ENCODE measurements at places on chromosomes 5 and 9.

DNA sequence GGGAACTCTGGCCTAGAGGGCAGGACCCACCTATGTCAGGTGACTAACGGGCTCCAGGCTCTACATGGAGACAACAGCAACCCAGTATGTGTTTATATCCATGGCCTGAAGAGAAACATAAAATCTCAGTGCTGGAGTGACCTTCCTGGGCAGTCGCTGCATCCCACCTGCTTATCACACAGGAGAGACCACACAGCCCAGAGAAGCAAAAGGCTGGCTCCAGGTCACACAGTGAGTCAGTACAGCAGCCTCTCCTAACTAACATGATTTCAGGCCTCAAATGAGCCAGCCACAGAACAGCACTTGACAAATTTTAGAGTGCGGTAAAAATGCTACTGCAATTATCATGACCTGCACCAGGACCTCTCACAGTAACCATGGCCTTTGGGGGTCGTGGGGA, 54.0 kb upstream of the TGFBR1 start:
- no peak for DNase-seq

GRCh38 chr5:132270335-132270665, 12.8 kb downstream of the PDLIM4 start:
- no peak for DNase-seq

DNA sequence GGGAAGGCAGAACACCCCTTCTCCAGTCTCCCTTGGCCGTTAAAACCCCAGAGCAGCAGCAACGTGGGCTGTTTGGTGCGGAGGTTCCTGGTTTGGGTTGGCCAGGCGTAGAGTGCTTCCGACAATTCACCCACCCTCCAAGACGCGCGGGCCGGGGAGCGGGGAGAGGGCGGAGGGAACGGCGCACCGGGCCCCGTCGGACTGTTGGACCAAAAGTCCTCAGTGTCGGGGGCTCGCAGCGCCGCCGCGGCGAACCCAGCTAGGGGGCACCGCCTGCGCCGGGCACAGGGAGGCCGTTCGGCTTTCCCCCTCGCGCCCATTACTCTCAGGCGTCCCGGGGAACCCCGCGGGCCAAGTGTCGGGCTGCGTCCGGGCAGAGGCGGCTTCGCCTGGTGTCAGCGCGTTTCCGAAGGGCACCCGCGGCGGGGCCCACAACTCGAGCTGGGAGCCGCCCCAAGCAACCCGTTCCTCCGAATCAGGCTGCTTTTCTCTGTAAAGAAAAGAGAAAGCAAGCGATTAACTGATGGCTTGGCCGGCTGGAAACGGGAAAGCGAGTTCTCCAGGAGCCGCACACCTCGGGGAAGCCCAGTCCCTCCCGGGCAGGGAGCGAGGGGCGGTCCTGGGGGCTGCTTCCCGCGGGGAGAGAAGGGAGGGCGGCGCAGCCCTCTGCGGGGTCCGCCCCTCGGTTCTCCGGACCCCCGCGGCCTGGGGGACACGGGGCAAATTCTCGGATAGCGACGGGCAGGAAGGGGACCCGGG, 145.5 kb downstream of the ERCC6L2 start:
- peak; percentile 23 for DNase-seq

- no peak for DNase-seq
Observed at GRCh38 chr5:144468571-144468970, 297.9 kb downstream of the KCTD16 start.

DNA sequence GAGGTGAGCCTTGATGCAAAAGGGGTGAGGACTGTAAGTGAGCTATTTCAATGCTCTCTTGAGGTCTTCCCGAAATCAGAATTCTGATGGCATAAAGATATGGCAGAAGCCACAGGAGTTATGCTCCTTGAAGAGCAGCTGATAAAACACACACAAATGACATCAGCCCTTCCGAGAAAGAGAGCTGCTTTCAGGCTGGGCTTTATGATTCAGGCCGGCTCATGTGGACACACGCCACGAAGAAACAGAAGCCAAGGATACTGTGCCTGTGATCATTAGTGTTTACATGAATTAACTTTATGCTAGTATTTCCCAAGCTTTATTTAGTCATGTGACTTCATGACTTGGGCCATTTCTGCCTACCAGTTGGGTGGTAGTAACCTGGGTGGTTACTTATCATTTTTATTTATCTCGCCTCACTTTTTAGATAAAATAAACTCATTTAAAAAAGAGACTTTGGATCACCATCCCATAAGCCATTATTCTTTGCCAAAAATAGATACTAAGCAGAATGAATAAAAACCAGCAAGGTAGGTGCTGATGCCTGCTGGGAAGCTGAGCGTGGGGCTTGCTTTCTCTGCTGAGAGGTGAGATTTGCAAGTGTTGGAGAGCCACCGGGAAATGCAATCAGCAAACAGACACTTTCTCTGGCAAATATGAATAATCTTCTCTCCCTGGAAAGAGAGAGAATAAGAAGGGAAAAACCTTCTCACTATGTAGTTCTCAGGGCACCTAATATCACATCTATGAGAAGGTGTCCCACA, 73.0 kb upstream of the SLC25A51 start:
- DNase-seq, result no peak

GRCh38 chr5:140248414-140248813, 54.5 kb downstream of the PFDN1 start:
- DNase-seq, result no peak

- no peak for DNase-seq
Observed at GRCh38 chr9:136140966-136141365, 22.3 kb upstream of the TMEM250 start.

DNA sequence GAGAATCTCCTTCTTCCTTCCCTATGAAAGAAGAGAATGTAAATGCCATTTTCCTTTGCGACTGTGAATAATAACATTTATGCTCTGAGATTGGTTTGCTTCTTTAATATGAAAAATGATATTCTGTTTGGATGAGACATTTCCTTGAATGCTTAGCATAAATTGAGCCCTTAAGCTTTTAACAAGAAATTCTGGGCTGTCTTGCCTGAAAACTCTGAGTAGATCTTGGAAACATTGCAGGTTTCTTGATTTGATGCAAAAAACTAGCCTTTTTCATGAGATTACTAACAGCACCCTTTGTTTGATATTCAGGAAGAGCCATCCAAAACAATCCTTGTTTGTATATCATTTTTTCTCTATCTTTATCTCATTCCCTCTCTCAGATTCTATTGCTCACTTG, 272.5 kb downstream of the TMEM38B start:
- DNase-seq, result no peak

GRCh38 chr5:158773161-158773560, 326.6 kb downstream of the EBF1 start:
- DNase-seq, result no peak

DNA sequence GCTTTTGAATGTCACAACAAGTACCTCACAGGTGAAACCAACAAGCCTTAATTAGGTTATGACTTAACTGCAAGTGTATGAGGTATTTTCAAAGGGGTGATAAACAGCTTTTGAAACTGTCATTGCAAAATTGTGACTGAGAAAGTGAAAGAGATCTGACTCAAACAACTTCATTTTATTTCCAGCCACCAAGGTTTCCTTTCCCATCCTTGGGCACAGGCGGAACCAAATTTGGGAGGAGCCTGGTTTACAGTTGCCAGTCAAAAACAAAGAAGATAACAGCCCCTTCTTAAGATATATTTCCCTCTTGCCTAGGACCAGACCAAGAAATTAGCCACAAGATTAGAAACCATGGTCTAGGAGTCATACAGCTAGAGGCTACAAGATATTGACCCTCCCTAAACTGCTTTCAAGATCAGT, 417.1 kb downstream of the CSNK1G3 start:
- DNase-seq, result no peak

DNA sequence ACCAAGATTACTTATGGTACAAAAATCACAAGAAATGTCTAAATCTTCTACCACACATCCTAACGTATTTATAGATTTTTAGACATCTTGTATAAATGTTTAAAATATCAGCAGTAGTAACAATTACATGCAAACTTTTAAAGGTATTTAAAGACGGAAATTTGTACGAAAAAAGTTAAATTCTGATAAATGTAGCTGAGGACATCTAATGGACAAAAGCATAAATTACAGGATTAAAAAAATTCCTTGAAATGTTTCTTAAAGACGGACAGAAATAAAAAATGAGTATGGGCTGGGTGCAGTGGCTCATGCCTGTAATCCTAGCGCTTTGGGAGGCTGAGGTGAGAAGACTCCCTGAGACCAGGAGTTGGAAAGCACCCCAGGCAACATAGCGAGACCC, 15.8 kb downstream of the ERCC8 start:
- no peak for DNase-seq

- no peak for DNase-seq
Observed at GRCh38 chr9:101673642-101674041, 64.8 kb downstream of the GRIN3A start.

DNA sequence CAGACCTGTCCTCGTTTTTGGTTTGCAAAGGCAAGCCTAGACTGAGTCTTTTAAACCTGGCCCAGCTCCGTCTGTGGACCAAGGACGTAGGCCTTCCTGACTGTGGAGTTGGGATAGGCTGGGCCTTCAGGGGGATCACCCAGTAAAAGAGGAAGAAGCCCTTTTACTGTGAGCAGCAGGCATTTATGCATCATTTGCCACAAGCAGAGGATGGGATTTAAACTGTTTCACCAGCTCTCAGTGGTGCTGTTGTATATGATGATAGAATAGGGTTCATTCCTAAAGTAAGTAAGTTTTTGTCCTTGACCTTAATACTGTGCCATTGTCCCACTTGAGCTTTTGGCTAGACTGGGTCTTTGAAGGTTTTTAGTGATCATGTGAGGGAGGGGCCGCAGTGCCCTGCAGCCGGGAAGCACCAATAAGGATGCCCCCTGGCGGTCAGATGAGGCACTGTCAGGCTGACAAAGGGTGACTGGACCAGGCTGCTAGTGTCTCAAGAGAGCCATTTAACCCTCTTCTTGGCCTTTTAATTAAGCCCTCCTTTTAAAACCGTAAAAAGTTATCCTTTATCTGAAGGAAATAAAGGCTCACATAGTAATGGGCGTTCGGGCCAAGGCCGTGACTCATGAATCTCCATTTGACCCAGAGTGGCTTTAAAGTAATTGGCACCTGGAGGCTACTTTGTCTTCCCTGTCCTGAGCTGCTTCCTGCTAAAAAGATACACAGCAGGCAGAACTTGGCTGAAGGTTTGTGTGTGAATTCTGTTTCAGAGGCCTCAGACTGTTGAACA, 74.0 kb downstream of the UBAP1 start:
- DNase-seq, result peak; percentile 22

GRCh38 chr9:20698782-20699181, 14.7 kb downstream of the FOCAD start:
- no peak for DNase-seq

GRCh38 chr5:132198571-132198970, 29.1 kb downstream of the P4HA2 start:
- no peak for DNase-seq

GRCh38 chr9:127841087-127841835, 13.2 kb downstream of the ENG start:
- no peak for DNase-seq

DNA sequence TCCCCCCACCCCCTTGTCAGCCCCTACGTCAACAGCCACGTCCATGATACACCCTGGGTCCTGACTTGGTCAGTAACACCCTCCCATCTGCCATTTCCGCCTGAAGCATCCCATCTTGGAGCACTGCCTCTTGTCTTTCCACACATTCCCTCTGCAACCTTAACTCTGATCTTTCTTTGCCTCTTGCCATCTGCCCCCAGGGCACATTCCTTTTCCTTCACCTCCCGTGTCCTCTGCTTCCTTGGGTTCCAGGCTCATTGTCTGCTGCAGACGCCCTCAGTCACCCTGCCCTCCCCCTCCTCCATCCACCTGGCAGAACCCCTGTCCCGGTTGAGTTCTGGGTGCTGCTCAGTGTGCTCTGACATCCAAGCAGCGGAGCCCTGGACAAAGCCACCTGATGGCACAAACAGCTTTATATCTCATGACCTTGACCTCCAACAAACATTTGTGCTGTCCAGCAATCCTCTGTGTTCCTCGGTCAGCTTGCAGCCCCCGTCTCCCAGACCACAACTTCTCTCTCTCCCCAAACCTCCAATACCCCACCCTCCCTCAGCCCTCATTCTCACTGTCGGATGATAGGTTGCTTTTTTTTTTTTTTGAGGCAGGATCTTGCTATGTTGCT, 97.7 kb upstream of the IER5L start:
- DNase-seq, result no peak

DNA sequence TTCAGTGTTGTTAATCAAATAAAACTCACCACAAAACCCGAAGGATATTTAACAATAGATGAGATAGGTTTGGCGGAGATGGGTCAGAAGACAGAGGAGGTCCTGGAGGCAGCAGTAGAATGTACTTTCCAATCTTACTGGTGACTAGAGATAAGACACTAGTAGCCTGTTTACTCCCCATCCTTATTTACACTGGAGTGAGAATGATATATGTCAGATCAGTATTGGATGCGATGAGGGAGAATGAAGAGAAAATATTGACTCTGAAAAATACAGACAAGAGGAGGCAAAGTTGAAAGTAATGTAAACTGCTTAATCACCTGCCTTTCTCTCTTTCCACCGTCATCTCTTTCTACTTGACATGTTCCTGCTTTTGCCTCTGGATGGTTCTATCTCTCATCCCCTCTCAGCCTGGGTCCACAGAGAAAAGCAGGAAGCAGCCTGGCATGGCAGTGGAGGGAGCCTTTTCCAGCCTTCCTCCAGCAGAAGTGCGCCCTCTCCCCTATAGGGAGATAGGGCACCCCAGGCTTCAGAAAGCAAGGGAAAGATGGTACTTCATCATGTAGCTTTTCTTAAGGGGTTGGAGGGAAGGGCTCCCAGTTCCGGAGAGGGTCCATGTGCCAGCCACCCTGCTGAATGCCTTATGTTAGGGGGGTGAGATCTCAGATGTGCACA, 11.1 kb downstream of the PALM2AKAP2 start:
- DNase-seq, result no peak

DNA sequence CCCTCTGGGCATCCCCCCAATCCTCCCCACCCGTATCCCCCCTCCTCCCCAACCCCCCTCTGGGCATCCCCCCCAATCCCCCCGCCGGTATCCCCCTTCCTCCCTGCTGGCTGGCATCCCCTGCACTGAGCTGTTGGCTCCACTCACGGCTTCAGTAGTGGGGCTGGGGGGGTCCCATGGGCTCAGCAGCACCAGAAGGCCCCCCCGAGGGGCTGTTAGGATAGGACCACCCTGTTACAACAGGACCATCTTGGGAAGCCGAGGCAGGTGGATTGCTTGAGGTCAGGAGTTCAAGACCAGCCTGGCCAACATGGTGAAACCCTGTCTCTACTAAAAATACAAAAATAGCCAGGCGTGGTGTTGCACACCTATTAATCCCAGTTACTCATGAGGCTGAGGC, 42.4 kb downstream of the EXD3 start:
- DNase-seq, result no peak

DNA sequence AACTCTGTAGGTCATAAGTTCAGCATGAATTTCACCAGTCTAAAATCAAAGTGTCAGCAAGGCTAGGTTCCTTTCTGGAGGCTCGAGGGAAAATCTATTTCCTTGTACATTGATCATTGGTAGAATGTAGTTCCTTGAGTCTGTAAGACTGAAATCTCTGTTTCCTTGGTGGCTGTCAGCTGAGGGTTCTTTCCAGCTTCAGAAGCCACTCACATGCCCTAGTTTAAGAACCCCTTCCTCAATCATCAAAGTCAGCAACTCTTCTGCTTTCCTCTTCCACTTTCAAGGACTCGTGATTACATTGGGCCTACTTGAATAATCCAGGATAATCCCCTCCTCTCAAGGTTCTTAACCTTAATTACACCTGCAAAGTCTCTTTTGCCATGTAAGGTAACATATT, 4.9 kb upstream of the SCAMP1 start:
- DNase-seq, result no peak
